Cerebellar cortex (tissue), 1 donor: ENCODE measurements at places on chromosomes 2 and 18.

DNA sequence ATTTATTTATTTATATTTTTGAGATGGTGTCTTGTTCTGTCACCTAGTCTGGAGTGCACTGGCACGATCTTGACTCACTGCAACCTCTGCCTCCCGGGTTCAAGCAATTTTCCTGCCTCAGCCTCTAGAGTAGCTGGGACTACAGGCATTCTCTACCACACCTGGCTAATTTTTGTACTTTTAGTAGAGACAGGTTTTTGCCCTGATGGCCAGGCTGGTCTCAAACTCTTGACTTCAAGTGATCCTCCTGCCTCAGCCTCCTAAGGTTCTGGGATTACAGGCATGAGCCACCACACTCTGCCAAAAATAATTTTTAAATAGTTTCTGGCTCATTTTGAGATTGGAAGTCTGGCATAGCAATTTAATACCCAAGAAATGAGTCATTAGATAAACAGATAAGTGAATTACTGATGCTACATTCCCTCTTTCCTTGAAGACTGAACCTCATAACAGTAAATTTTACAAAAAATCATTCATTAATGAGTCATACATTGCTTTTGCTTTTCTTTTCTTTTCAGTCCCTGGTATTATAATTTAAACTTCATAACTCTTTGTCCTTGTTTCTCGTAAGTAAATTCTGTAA lies 881.6 kb upstream of the PIK3C3 start:
- DNase-seq = no peak

DNA sequence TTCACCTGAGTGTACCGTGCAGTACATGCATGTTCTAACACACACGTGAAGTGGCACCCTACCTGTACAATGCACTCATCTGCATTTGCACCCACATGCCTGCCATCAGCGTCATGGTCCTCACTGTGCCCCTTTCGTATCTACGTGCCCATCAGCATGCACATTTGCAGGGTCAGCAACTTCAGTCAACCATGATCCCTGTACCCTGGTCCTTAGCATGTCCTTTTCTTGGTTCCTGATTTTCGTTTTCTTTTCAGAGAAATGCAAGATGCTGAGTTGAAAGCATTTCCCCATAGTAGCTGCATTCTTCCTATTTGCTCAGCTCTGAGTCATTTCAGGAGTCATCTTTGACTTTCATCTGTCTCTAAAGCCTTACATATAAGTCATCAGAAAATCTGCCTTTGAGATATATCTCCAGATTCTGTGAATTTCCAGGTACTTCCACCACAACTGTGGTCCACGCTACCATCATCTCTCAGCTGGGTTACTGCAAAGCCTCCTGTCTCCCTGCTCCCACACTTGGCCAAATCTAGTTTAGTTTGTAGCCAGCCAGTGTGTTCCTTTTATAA lies 14.7 kb upstream of the PUM2 start:
- DNase-seq = no peak

GRCh38 chr18:79681484-79682387 lies 2.1 kb downstream of the CTDP1 start:
- DNase-seq = no peak

DNA sequence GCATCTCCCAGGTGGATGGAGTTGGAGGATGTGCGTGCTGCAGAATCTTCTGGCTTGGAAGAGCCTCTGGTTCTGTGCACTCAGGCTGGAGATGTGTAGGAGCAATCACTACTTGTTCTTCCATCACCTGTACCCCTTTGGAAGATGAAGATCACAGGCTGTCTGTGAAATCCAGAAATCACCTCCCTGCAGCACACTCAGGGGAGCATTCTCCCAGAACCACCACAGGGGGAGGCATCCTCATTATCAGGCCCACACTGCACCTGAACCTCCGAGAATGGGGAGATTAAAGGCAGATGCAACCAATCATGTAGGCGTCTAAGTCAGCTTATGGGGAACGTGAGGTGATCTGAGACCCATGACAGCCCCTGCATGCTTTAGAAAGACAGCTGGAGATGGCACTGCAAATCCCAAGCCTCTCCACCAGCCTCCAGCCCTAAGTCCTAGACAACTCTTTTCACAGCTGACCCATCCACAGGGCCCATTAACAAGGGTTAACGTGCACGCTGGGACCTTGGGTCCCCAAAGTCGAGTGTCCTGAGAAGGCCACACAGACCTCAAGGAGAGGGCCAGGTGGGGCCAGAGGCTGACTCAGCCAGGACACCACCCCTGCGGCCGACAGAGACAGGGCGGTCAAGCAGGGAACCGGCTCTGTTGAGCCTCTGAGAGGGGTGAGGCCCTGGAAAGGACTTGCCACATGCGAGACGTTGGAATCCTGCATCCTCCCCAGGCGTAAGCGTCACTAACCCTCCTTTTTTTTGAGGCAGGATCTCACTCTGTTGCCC lies 314.9 kb downstream of the EIPR1 start:
- DNase-seq = no peak

DNA sequence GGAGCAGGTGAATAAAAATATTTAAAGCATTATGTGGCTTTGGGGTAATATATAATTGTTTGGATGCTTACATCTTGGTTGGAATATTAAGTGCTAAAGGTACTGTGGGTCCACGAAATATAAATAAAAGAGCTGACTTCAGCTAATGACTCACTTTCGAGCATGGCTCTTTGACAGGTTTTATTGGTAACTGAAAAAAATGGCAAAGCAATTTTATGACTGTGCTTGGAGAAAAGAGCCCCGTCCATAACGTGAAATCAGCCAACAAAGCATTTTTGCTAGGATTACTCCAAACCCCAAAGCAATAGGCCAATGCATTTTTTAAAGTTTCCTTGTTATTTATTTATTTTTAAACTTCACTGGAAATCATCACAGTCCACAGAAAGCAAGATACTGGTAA lies 397.2 kb upstream of the CDH19 start:
- DNase-seq = no peak

DNA sequence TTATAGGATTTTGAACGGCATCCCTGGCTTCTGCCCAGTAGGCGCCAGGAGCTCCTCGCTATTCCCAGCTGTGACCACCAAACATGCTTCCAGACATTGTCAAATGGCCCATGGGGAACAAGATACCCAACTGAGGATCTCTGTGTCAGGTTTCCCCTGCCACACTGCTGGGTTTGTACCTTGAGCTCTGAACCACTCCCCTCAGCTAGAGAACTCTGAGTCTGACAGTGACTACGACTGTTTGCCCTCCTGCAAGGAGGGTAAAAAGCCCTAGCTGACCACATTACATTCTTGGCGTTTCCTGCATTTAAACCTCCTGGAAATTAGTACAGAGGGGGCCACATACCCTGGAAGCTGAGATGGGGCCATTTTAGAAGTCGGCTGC lies 12.4 kb downstream of the LRRFIP1 start:
- DNase-seq = no peak

GRCh38 chr2:180122874-180123273 lies 115.8 kb upstream of the CWC22 start:
- no peak for DNase-seq

- DNase-seq = no peak
These were observed 297.9 kb downstream of the SOX11 start for GRCh38 chr2:5990086-5990485.

- DNase-seq = no peak
These were observed 18.0 kb downstream of the TBR1 start for GRCh38 chr2:161434118-161434517.

DNA sequence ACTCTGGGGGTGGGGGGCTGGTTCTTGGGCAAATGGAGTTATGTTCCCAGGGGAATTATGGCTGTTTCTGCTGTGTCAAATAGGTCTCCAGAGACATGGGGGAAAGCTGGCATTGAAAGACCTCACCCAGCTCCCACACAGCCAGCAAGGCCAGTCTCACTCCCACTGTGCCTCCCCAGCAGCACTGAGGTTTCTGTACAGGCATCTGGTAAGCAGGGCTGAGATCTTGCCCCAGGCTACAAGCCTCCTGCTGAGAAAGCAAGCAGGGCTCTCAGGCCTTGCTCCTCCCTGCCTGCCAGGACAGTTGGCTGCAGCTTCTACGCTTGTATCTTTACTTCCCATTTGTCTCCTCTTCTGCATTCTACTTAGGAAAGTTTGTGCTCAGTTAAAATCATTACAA lies 50.5 kb upstream of the FHOD3 start:
- DNase-seq = no peak

DNA sequence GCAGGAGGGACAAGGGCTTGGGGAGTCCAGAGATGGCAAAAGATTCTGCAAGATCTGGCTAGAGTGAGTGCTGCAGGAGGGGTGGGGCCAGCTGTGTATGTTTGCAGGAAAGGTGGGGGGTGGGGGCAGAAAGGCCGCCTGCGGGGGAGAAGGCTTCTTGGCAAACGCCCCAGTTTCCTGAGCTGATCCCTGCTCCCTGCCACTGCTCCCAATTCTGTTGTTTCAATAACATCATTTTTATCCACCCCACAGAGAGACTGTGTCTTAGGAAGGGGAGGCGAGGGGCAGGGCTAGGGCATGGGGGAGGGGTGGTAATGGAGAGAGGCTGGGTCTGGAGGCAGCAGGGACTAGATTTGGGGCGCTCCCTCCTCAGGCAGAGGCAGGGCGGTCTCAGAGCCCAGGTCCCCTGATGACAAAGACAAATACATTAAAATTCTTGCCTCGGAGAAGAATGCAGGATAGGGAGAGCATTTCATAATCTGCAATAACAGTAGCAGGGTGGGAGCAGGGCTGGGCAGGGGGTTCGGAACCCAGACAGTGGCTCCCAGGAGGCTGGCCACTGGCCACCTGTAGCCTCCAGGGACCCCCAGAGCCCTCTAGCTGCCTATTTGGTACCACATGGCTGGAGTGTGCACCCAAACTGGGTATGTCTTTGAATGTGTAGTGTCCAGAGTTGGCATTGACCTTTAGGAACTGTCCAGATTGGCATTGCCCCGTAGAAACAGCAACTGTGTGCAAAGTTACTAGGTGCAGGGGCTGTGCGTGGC lies 2.1 kb upstream of the WNT6 start:
- DNase-seq = no peak

DNA sequence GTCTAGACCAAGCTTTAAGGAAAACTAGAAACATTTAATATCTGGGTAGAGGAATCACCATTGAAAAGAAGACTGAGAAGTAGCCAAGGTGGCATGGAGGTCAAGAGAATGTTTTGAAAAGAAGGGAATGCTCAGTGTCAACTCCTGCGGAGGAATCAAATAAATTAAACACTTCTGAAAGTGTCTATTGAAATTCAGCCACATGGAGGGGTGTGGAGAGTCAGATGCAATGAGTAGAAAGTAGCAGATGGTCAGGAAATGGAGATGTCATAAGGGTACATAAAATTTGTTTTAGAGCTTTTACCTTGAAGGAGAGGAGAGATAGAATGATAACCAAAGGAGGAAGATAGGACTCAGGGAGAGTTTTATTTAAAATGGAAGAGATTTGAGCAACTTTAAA lies 35.1 kb downstream of the NLRC4 start:
- no peak for DNase-seq

DNA sequence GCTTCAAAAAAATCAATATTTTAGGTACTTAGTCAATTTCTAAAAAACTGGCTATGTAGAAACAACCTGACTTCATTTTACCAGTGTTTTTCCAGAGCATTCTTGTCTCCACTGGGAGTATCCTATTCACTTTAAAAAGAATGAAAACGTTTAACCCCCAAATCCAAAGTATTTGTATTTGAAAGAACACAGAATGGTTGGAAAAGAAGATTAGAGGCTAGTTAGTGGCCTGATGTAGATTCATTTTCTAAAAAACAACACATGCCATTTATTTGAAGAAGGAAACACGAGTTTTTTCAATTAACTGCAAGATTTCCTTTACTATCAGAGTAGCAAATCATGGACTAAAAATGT lies 74.6 kb downstream of the PLEKHM3 start:
- no peak for DNase-seq

GRCh38 chr2:45435316-45435715 lies 175.8 kb downstream of the SRBD1 start:
- no peak for DNase-seq

DNA sequence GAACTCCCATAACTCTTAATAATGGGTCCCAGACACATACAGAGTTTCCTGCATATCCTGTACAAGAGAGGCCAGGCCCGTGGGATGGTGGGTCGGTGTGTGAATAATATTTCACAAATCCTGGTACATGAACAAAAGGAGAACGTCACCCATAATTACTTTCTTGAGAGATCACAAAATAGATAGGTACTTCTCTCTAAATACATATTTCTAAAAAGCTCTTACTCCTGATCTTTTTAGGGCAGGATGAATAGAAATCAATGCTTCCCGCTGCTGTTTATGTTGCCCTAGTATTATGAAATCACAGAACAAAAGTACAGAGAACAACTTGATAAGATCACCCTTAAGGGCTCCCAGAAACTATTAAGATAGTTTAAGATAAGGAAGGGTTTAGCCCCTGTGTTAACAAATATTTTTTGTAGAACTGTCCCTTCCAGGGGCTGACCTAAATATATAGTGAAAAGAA lies 5.4 kb downstream of the IRS1 start:
- DNase-seq = no peak

GRCh38 chr2:127678531-127678930 lies 3.2 kb upstream of the LIMS2 start:
- DNase-seq = no peak

- DNase-seq = no peak
These were observed 25.1 kb downstream of the DOCK10 start for GRCh38 chr2:225017098-225017685.

DNA sequence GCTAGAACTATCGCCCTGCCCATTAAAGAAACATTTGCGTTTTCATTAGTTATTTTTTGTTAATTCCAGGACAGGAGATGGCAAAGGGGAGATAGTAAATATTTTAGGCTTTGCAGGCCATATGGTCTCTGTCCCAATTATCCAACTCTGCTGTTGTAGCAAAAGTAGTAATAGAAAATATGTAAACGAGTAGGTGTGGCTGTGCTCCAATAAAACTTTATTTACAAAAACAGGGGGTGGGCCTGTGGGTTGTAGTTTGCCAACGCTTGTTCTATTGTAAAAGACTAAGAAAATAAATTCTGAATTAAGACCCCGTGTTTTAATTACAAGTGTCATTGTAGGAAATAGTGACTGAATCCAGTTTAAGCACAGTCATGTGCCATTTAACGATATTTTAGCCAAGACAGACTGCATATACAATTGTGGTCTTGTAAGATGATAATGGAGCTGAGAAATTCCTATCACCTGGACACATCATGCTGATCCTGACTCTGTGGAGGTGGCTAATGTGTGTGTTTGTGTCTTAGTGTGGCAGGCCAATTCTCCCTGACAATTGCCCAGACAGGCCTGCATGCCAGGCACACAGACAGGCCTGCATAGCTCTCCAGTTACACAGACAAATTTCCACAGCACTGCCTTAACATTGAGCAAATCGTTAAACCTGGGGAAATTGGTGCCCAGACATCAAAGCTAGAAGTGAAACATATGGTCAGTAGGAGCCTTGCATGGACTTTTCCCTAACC lies 76.4 kb downstream of the SKA1 start:
- no peak for DNase-seq

DNA sequence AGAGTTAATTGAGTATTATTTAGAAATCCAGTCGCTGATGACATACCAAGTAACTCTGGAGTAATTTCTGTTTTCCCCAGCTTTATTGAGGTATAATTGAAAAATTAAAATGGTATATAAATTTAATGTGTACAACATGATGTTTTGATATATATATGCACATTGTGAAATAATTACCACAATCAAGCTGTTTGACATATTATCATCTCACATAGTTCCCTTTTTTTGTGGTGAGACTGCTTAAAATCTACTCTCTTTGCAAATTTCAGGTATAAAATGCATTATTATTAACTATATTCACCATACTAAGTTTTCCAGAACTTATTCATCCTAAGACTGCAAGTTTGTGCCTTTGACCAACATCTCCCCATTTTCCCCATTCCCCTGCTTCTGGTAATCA lies 25.0 kb upstream of the SPAG16 start:
- no peak for DNase-seq

- DNase-seq = no peak
These were observed 819.7 kb upstream of the ZEB2 start for GRCh38 chr2:145339646-145340045.
